Cortex of kidney (tissue), 1 donor: ENCODE measurements at places on chromosomes 5 and 9.

DNA sequence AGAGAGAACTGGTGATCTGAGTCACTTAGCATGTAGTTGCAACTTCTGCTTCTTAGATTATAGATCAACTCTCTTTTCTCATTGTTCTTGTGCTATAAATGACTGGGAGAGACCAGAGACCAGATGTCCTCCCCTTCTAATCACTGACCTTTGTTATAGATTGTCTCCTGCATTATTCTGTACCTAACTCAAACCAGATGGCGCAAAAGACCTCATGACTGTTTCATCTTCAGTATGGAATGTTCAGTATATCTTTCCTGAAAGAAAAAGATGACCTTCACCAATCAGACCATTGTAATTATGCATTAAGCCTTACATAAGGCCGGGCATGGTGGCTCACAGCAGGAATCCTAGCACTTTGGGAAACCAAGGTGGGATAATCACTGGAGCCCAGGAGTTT, 30.5 kb upstream of the ADAM19 start:
- no peak for DNase-seq

DNA sequence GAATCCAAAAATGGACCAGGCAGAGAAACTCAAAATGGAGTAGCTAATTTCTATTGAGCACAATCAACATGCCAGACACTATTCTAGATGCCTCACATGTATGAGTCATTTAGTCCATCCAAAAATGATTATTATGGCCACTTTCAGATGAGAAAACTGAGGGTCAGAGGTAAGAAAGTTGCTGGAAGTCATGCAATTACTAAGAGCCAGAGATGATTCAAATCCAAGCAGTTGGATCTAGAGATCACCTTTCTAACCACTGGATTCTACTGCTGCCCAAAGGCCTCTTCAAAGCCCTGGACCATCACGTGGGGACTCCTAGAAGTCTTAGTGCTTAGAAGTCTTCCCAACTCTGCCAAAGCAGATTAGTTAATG, 51.8 kb upstream of the HMHB1 start:
- no peak for DNase-seq

- DNase-seq, result no peak
These were observed 28.3 kb downstream of the TDRD7 start for GRCh38 chr9:97440160-97440559.

DNA sequence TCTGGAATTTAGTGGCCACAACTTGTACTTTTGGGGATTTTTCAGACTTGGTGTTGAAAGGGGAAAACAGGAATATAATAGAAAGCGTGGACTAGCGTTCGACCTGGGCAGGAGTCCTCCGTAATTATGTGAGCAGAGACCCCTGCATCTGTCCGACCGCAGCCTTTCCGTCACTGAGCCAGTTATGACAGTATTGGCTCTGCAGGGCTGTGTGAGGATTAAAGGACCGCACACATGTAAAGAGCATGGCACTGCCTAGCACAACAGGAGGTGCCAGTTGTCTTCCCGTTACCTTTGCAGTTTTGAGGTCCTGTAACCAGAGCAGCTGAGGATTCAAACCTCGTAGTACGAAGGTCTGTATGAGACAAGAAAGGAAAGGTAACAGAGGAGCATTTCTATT, 1.2 kb downstream of the B4GALT7 start:
- no peak for DNase-seq

DNA sequence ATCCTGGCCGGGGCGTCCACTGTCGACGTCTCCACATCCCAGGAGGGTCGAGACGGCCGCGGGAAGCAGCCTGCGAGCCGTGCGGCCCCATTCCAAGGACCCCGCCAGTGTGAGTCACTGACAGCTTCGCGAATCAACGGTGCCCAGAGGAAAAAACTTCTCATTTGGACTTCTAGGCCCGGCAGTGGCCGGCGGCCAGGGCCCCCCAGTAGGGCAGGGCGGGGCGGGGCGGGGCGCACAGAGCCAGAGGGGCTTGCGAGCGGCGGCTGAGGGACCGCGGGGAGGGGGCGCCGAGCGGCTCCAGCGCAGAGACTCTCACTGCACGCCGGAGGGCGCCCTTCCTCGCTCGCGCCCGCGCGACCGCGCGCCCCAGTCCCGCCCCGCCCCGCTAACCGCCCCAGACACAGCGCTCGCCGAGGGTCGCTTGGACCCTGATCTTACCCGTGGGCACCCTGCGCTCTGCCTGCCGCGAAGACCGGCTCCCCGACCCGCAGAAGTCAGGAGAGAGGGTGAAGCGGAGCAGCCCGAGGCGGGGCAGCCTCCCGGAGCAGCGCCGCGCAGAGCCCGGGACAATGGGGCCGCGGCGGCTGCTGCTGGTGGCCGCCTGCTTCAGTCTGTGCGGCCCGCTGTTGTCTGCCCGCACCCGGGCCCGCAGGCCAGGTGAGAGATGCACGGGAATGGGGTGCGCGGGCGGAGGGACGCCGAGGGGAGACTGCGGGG, at the start of gene F2R:
Gene F2R (plus strand): TSS at position 391 of the 720 bp plus-strand sequence. CDS start 182 bp downstream, at position 573.
- no peak for DNase-seq

- DNase-seq, result no peak
These were observed 168.8 kb downstream of the PDE4D start for GRCh38 chr5:59724482-59725391.

- no peak for DNase-seq
These were observed 83.5 kb downstream of the PTCH1 start for GRCh38 chr9:95433096-95433819.

- no peak for DNase-seq
These were observed 43.1 kb downstream of the NACC2 start for GRCh38 chr9:136051837-136052471.

GRCh38 chr5:51391175-51391574, 7.9 kb downstream of the ISL1 start:
- DNase-seq, result no peak

DNA sequence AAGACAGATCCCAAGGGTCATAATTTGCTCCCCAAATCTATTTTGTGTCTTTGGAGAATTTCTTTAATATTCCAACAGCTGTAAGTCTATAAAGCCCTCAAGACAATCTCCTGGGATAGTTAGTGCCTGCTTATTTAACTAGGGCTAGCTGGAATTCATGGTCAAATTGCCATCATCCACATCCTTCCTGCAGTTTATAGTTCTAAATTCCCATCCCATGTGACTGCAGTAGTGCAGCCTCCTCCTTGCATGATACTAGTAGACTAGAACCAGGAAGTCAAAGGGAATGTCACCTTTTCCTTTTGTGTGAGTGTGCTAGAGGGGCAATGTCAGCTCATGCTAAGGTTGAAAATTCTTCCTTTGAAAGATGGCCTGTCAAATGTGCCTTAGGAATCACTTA, 214.8 kb upstream of the PIK3R1 start:
- DNase-seq, result no peak

- no peak for DNase-seq
These were observed 285.6 kb downstream of the ARHGAP26 start for GRCh38 chr5:143055596-143056338.

DNA sequence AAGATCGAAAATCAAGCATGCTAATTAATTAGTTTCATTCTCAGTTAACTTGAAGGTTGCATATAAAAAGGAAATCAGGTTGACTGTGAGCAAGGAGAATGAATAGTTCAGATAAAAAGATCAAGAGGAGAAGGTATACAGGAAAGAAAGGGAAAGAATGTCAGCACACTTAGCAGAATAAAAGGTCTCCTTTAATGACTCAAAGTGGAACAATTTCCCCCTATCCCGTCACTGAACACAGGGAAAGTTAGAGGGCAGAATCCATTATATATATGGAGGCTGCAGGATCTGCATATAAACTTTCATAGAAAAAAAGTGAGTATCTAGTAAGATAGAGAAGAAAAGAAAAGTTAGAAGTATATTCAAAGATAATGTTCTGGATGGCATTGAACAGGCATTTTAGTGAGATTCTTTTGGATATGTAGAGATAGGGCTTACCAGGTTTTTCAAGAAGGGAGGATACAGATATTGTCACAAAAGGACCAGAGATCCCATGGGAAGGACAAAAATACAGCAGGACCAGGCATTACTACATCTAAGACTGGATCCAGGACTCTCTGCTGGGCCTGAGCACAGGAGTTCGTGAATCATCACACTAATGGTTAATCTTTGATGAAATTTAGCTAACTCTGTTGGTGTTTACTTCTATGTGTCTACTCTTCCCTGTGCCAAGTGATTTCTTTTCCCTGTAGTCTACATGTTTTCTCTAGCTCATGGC, 988.2 kb upstream of the ARRDC3 start:
- DNase-seq, result no peak

DNA sequence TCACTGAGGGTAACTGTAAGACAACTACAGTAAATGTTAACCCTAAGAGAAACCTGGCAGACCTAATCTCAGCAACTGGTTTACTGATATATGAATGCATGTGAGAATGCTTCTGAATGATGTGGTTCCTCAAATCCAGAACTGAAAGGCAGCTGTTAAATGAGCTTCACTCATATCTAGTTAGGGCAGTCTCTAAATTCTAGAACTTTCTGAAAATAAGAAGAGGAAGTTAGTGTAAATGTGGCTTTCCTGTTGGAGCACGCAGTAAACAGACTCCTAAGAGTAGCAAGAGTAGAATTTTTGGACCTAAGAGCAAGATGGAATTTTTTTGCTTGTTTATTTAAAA, 117.9 kb upstream of the KCNN2 start:
- DNase-seq, result no peak

DNA sequence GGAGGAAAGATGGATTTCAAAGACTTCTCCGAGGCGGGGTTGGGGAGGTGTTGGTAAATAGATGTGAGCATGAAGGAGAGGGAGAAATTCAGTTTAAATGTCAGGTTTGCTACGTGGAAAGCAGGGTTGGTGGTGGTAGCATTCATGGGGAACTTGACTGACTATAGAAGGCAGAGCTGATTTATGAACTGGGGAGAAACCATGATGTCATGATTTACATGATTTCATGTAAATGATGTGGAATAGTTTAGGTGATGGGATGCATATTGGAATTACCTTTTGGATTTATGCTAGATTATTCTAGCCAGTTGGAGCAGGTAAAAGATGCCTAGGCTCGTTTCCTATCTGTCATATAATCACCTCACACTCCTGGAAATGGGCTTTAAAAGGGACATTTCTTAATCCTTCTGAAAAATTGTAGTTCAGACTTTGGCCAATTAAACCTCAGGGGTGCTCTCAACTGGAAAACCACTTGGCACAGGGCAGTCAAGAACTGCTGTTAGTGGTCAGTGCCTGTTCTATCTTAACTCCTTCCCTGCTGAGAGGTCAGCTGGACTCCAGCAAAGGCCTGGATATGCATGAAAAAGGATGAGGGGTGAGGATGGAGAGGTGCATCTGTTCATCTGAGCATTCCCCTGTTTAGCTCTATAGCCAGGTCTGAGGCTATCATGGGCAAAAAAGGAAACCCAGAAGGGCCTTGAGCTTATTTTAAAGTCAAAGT, 50.1 kb upstream of the BASP1 start:
- DNase-seq, result no peak

DNA sequence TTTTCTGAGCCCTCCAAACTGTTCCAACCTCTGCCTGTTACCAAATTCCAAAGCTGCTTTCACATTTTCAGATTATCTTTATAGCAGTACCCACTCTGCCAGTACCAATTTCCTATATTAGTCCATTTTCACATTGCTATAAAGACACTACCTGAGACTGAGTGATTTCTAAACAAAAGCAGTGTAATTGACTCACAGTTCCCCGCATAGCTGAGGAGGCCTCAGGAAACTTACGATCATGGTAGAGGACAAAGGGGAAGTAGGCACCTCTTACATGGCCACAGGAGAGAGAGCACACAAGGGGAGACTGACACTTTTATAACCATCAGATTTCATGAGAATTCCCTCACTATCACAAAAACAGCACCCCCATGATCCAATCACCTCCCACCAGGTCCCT, 105.0 kb downstream of the DTWD2 start:
- no peak for DNase-seq

- no peak for DNase-seq
These were observed 343.6 kb downstream of the CSNK1G3 start for GRCh38 chr5:123855609-123856008.

- no peak for DNase-seq
These were observed 17.7 kb downstream of the GNAQ start for GRCh38 chr9:78013934-78014333.

GRCh38 chr5:911601-912000, 18.9 kb downstream of the TRIP13 start:
- DNase-seq, result no peak

- no peak for DNase-seq
These were observed 214.9 kb downstream of the FANCC start for GRCh38 chr9:95102572-95102971.

GRCh38 chr5:10699987-10700386, 61.0 kb downstream of the DAP start:
- no peak for DNase-seq

GRCh38 chr9:96289392-96289791, 12.6 kb downstream of the HSD17B3 start:
- DNase-seq, result no peak

DNA sequence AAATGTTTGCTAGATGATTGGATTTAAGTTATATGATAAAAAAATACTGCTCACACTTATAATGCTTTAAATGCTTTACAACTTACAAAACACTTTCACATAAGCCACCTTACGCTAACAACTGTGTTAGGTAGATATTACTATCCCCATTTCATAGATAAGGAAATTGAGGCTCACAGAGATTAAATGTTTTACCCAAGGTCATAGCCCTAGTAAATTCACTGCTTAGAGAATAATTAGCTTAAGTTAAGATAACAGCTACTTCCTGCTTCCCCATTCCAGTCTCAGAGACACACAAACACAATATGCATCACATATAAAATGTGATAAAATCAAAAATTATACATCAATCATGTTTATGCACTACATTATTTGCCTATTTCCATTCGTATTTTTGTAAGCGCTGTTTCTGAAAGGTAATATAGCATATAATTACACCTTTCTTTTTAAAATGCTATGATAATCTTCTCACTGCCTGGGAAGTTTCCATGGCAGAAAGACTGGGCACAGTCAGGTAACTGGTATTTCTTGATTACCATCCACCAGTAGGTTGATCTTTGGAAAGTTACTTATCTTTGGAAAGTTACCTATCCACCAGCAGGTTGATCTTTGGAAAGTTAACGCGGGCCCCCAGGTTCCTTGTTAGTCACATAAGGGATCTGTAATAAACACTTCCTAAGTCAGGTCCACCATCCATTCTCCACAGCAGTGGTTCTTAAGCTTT, 101.1 kb downstream of the NFIB start:
- DNase-seq, result no peak

- DNase-seq, result no peak
These were observed 86.5 kb downstream of the CEMIP2 start for GRCh38 chr9:71681708-71682272.
